ENCODE measurements at places on chromosomes 2 and 18. TPM values are rescaled to one million over a fixed set of nuclear protein-coding genes. Genes with fewer than 3 reads are reported as not detected.

DNA sequence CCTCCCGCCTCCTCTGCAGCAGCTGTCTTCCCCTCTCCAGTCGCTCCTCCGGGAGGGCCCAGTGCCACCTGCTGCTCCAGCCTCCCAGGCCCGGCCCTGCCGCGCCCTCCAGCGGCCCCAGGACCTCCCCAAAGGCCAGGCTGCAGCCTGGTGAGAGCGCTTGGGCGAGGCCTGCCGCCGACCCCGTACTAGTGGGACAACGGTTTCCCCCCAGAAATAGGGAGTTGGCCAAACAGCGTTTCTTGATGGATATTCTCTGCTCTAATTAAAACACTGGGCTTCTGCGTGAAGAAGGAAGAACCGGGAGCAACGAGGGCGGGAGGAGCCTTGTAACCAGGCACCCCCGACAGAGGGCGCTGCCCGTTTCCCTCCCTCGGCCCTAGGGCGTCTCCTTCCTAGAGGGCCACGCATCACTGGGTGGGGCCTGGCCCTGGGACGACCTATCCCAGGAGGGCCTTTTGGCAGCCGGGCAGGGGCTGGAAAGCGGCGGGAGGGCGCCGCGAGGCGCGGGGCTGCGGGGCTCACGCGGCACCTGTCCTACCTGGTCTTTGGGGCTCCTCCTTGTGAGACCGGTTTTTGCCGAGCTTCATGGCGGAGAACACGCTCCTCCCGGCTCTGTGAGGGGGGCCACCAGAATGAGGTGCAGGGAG lies 25.4 kb upstream of the OTOF start:
- peak; percentile 11 for DNase-seq

- DNase-seq = peak; percentile 99
Measured at GRCh38 chr2:1675633-1676032, 68.7 kb downstream of the PXDN start.

GCG gene
- total RNA-seq = not detected

GRCh38 chr2:156356014-156356754 lies 23.7 kb upstream of the NR4A2 start:
- peak; percentile 75 for DNase-seq

ACADL gene
- not detected for total RNA-seq

AQP12B gene
- not detected for total RNA-seq

- DNase-seq = no peak
Measured at GRCh38 chr2:84844141-84844540, 36.7 kb downstream of the TRABD2A start.
